ENCODE measurements at places on chromosomes 4 and X.

DNA sequence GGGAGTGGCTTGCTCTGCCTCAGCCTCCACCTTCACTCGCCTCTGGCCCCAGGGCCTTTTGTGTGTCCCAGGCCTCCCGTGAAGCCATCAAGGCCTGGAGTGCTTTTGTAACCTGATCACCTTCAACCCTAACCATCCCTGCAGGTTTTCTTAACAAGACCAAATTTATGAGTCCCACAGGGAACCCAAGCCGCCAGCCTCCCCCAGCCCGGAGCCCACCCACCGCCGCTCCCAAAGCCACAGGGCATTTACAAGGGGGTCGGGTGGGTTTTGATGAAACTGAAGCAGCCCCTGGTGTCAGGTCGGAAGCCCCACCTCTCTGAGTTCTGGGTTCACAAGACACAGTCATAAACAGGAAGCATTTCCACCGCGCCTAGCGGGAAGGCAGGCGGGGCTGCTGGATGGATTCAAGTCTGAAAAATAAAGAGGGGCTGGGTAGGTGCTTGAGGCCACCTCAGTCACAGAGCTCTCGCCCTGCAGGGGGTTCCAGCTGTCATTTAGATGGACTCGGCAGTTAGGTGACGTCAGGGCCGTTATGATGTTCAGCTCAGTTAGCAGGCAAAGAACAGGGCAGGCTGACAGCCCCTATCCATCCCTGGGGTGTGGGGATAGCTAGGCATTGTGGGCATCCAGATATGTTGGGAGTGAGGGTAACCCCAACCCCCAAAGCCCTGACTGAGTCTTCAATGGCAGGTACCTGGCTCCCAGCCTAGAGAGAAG is 128.5 kb downstream of the BCOR start:
- no peak for DNase-seq

- no peak for DNase-seq
Observed at GRCh38 chrX:30992381-30992904, 79.4 kb downstream of the FTHL17 start.

DNA sequence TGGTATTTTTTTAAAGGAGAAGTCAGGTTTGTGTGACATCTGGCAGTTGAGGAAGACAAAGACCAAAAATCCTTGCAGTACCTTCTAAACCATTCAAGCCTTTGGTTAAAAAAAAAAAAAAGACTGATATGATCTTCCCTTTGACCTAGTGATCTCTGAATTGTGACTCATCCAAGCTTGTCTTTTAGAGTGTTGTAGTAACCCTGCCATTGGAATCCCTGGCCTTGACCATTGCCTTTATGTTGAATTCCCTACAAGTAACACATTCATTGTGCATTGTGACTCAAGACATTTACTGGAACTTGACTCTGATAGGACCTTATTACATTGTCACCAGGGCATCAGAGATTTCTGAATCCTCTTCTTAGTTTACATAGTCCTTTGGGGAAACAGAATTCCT is 1469.0 kb downstream of the TECRL start:
- DNase-seq = no peak

DNA sequence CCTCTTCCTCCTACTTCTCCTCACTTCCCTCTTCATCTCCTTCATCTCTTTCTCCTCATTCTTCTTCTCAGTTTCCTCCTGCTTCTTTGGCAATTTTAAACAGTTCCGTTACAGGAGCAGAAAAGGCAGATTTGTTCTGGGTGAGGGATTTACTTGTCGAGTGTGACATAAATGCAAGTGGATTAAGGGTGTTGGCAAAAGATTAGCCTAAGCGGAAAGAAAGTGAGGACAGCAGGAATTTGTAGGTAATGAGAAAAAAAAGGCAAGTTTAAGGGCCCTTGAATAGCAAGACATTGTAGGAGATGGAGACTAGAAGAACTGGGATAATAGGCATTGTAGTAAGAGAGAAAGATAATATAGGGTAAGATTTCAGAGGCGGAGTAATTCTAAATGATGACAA is 841.6 kb downstream of the RAPGEF2 start:
- DNase-seq = no peak

DNA sequence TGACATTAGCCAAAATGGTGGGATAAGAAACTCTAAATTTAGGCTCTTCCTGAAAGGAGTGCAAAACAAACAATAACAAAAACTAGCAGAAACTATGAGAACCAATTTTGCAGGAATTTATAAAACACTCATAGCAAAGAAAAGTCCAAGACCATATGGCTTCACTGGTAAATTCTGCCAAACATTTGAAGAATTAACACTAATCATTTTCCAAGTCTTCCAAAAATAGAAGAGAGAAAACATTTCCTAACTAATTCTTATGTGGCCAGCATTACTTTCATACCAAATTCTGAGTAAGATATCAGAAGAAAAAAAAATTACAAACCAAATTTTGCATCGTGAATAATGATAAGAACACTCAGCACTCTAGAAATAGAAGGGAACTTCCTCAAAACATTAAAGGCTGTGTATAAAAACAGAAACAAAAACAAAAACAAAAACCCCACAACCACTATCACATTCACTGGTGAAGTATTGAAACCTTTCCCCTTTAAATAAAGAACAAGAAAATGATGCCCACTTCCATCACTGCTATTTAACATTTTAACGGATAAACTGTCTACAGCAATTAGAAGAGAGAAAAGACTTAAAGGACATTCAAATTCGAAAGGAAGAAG is 524.3 kb upstream of the GALNTL6 start:
- no peak for DNase-seq

GRCh38 chr4:67167849-67168248 is 377.5 kb downstream of the CENPC start:
- no peak for DNase-seq

GRCh38 chr4:162497564-162498167 is 333.9 kb upstream of the FSTL5 start:
- DNase-seq = no peak

GRCh38 chrX:23845351-23845817 is 62.4 kb downstream of the APOO start:
- DNase-seq = no peak

DNA sequence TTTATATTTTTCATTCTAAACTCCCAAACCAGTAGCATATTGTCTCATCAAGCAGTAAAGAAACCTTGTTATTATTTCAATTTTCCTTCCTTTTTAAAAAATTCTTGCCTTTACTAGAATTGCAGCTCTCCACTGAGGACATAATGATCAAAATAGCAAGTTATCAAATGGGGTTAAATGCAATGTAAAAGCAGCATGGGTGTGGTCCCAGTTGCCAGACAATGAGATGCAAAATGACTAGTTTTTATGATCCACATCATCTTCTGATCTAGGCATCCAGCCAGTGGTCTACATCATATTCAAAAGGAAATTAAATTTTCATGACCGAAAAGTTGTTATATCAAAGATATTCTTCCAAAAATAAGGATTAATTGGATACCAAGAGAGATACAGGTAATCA is 427.9 kb upstream of the SMIM31 start:
- DNase-seq = no peak

DNA sequence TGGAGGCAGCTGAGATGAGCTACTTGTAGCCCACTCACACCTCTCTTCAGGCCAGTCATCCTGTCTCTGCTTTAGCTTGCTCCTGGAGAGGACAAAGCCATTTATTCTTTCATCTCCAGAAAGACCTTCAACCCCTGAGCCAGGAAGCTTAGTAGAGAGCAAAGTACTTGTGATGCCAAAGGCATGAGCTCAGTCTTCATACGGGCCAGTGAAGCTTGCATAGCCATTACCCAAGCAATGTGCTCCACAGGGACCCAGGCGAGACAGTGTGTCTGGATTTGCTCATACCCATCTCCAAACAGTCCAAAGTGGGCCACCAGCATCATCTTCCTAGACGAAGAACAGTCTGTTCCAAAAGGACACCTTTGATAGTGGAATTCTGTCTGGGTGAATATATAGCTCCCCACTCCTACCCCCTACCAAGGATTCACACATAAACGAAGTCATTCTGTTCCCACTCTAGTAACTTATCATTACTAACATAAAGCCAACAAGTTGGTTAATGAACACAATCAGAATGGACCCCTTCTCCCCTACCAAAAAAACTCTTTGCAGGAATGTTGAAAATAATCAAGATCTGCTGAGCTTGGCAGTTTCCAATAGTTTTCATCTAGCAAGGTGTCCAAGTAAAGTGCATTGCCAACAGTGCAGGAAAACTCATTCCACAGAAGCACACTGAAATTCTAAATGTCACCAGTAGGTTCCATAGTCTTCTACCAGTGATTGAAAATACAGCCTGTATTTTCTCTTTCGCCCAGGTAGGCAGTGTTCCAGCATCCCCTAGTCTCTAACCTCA is 6.7 kb downstream of the TNMD start:
- DNase-seq = no peak

GRCh38 chr4:18689308-18690115 is 668.0 kb upstream of the LCORL start:
- DNase-seq = no peak

DNA sequence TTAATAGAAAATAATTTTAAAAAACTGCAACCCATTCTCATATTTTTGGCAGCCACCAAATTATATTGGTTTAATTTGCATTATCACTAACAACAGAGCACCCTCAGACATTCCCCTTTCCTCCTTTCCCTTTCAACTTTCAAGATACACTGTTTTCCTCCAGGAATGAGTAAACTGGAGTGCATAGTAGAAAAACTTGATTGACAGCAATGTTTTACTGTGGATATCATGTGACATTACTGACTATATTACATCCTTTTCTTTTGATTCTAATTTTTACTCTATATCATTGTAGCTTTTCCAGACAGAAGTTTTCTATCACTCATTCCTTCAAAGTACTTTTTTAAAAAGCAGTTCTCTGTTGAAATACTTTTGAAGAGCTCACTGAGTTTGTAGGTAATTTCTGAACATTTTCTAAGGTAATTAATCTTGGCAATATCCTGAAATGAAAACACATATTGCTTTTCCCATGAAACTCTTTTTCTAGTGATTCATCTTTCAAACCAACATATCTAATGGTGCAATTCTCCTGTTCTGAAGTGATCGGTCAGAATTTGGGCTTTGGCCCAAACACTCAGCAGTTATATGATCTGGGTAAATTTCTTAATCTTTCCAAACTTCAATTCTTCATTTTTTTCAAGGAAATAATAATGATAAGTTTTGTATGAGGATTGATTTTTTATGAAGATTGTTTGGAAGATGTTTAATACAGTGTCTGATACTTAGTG is 920.4 kb upstream of the EPHA5 start:
- no peak for DNase-seq

- DNase-seq = no peak
Observed at GRCh38 chr4:700587-701264, 4.9 kb upstream of the PCGF3 start.

DNA sequence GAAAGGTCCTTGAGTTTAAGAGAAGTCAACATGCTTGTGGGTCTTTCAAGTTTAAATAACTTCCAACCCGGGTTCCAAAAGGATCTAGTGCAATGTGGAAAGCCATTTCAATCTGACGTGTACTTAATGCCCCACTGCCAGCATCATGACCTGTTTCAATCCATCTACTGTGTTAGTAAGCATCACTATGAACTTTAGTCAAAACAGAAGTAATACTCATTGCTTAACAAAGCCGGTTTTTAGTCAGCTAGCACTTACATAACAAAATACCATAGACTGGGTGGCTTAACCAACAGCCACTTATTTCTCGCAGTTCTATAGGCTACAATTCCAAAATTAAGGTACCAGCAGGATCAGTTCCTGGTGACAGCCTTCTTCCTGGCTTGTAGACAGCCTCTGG is 677.5 kb downstream of the DMD start:
- no peak for DNase-seq

GRCh38 chrX:148314876-148315275 is 185.5 kb upstream of the AFF2 start:
- no peak for DNase-seq

DNA sequence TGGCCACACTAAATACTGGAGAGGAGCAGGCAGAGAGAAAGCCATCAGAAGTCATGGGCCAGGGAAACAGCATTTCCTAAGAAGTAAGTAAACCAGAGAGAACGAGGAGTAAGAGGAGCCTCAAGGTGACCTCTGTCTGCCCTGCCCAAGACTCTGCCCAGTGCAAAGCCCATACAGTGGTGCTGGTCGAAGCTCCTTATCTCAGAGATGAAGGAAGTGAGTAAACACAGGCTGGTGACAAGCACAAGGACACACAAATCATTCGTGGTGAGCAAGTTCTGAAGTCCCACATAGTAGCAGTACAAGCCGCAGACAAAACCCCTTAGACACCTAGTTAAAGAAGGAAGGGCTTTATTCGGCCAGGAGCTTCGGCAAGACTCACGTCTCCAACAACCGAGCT is 62.7 kb downstream of the DCTD start:
- DNase-seq = no peak

DNA sequence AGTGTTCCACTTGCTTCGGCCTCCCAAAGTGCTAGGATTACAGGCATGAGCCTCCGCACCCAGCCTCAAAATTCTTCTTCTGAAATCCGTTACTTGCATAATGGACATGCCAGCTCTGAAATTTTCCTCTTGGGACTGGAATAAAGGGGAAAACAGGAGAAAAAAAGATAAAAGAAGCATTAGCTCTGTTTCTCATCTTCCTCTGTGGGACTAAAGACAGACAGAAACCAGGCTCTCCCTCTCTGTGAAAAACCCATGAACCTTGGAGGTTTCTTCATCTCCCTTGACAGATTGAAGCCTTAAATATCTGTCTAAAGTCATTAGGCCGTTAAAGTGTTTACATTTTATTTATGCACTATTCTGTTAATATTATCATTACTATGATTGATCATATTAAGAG is 19.4 kb upstream of the PRSS12 start:
- DNase-seq = no peak

- no peak for DNase-seq
Observed at GRCh38 chr4:124833831-124834505, 121.4 kb upstream of the ANKRD50 start.

- no peak for DNase-seq
Observed at GRCh38 chr4:68209003-68209402, 36.5 kb downstream of the TMPRSS11B start.

- no peak for DNase-seq
Observed at GRCh38 chr4:56764223-56764622, 57.3 kb downstream of the SPINK2 start.

DNA sequence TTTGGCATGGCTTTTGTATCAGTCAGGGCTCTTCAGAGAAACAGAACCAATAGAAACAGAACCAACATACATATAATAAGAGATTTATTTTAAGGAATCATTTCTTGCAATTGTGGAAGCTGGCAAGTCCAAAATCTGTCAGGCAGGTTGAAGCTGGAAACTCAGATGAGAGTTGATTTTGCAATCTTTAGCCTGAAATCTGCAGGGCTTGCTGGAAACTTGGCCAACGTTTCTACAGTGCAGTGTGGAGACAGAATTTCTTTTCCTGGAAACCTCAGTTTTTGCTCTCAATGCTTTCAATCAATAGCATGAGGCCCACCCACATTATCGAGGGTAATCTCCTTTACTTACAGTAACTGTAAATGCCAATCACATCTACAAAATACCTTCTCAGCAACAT is 45.4 kb downstream of the COMMD8 start:
- no peak for DNase-seq
